ENCODE measurements at places on chromosomes 4 and X.

DNA sequence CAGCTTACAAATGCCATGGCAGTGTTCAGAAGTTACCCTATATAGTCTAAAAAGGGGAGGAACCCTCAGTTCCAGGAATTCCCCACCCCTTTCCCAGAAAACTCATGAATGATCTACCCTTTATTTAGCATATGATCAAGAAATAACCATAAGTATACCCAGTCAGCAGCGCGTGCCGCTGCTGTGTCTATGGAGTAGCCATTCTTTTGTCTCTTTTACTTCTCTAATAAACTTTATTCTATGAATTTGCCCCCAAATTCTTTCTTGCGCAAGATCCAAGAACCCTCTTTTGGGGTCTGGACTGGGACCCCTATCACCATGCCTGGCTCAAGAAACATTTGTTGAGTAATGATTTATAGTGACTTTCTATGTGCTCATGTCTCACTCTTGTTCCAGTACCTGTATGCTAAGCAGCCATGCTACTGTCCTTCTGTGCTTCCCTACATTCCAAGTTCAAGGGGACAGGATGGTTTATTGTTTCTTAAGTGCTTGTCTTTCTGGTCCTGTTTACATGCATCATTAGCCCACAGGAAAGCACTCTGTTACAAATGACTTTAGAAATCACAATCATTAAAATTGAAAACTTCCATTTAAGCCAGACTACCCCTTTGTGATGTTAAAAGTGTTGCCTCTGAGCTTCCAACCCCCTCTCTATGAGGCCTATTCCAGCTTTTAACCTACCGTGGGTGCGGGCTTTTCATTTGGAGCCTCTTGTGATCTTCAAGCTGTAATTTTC lies 63.4 kb upstream of the S100G start:
- no peak for DNase-seq

- DNase-seq: no peak
Measured at GRCh38 chrX:129115104-129115503, 408.2 kb downstream of the SMARCA1 start.

DNA sequence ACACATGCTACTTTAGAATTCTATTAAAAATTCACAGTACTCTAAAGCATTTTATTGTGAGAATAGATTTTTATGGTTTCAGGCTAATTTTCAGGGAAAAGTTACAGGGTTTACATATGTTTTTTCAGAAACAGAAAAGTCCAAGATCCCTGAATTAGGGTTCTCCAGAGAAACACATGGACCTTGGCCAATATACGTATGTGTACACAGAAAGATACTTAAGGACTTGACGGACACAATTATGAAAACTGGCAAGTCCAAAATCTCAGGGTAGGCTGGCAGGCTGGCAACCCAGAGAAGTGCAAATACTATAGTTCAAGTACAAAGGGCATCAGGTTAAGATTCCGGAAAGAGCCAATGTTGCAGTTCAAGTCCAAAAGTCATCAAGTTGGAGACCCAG lies 1897.8 kb upstream of the PCDH10 start:
- DNase-seq: no peak

- DNase-seq: no peak
Measured at GRCh38 chrX:109931677-109932076, 71.2 kb upstream of the TMEM164 start.

GRCh38 chr4:6902318-6903042 lies 7.1 kb upstream of the TBC1D14 start:
- no peak for DNase-seq

GRCh38 chrX:136659174-136659573 lies 11.2 kb downstream of the CD40LG start:
- no peak for DNase-seq

DNA sequence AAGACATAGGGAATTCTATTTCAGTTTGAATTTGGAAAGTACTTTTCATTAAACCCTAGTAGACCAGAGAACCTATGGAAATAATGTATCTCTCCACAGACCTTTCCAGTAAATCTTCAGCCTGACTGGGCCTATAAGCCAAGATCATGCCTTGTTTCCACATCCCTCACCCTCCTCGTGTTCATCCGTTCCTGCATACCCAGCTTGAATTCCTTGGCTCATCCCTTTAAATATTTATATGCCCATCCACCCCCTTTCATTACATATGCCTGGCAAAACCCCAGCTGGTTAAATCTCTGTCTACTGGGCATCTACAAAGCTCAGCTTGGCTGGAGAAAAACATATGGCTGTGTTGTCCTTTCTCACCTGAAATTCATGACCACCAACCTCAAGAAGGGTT lies 32.4 kb downstream of the SLC2A9 start:
- no peak for DNase-seq

DNA sequence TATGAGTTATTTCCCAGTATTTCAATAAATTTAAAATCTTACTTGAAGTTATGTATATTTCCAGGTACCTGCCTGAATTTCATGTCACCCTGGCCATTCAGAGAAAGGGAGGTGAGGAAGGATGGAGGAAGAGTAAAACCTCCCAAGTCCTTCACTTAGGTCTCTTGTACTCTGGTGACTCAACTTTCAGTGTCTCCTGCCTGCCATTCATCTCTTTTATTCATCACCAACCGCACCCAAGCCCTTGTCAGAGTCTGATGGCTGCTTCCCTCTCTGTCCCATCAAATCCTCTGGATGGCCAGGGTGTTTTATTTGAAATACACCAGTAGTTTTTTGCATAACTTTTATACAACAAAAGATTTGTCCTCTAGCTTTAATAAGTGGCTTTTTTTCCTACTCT lies 17.8 kb downstream of the TMPRSS11E start:
- no peak for DNase-seq

DNA sequence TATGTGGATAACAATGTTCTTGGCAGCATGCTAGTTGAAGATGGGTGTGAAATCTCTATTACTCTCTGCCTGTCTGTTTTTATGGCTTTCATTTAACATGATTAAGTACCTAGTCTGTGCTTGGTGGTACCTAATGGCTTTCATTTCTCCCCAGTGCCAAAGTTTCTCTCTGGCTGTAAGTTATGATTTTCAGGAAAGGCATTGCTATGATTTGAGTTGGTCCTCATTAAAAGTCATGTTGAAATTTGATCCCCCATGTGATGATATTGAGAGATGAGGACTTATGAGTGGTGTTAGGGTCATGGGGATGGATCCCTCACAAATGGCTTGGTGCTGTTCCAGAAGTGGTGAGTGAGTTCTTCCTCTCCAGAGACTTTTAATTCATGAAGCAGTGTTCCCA lies 162.4 kb upstream of the IL15 start:
- DNase-seq: no peak

DNA sequence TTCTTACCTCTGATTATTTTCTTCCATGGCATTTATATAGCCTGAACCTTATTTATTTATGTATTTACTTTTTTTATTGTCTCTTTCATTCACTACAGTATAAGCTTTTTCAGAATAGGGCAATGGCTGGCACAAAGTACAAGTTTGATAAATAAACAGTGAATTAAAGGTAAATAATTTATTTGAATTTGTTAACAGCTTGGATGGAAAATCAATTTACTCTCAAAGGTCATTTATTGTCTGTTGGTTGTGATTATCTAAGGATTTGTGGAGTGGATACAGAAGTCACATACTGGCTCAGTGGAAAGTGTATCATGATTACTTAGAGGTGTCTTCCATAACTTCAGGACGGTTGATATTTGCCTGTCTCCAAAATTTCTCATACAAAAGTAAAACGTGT lies 2472.9 kb downstream of the PCDH7 start:
- no peak for DNase-seq

DNA sequence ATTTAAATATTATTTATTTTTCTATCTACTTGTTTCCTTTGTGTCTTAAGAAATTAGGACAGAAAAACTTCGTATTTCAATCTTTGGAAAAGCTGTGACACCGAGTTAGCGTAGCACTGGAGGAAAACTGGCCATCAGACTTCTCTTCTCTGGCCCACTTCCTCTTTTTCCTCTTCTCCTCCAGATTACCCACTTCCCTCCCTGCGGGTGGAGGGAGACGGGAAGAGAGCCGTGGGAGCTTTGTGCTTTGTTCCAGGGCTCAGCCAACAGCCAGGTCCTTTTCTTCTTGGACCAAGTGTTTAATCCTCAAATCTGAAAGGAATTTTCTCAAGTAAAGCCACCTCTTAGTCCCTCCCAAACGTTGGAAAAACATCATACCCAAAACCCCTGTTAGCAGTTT lies 29.7 kb downstream of the OFD1 start:
- no peak for DNase-seq

DNA sequence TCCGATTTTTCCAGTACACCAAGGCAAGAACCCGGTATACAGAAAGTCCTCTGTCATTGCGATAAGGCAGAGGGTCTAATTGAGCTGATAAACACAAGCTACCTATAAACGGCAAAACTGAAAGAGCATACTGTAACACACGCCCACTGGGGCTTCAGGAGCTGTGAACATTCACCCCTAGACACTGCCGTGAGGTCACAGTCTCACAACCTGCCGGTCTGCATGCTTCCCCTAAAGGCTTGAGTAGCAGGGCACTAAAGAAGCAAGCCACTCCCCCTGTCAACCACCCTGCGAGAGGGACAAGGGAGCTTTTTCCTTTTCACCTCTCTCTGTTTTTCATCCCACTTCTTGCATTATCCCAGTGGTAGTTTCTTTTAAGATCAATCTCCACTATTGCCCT lies 22.4 kb upstream of the F9 start:
- no peak for DNase-seq

DNA sequence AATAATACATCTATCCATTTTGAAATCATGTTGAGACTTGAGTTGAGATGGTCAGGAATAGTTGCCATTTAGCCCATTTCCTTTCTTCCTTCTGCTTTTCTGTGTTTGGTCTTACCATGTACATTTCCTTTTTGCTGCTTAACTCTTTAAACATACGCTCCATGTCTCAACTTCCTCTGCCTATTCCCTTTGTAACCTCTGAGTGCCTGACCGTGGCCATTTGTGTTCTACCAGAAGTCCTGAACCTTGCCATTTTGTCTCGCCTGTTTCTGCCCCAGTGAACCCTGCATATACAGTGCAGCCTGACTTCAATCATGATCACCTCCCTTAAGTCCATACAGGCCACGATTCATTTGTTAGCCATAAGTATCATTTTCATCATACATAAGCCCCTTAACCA lies 169.0 kb downstream of the RAPGEF2 start:
- no peak for DNase-seq

DNA sequence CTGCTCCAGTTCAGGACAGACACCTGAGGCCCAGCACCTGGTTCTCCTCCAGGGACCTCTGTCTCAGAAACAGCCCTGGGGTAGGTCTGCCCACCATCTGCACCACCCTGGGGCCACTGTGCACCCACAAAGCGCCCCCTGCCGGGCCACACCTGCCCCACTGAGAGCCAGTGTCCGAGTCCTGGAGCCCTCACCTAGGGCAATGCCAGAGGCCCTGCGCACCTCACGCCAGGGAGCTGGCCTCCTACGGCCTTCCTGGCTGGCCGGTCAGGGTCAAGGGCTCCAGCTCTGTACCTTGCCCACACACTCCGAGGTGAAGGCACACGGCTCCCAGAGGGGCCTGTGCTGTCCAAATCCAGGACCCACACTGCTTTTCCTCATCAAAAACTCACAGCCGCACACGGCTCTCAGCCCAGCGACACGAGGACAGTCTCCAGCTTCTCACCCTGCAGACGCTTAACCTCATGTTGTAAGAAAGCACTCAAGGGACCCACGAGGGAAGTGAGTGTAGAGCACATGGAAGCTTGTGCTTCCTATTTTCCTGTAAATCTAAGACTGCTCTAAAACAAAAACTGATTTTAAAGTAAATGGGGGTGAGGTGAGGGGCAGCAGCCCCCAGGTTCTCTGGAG lies 5.4 kb downstream of the CTBP1 start:
- DNase-seq: no peak

- DNase-seq: no peak
Measured at GRCh38 chr4:95161781-95162469, 386.8 kb downstream of the UNC5C start.

All from smooth muscle cell of the brain vasculature (primary cell).